Stimulated activated CD4-positive, alpha-beta T cell treated with anti-CD3 and anti-CD28 coated beads, Interleukin-15, amount 100 ng/mL, for 1 hour (primary cell): ENCODE measurements at places on chromosomes 3 and 15.

DNA sequence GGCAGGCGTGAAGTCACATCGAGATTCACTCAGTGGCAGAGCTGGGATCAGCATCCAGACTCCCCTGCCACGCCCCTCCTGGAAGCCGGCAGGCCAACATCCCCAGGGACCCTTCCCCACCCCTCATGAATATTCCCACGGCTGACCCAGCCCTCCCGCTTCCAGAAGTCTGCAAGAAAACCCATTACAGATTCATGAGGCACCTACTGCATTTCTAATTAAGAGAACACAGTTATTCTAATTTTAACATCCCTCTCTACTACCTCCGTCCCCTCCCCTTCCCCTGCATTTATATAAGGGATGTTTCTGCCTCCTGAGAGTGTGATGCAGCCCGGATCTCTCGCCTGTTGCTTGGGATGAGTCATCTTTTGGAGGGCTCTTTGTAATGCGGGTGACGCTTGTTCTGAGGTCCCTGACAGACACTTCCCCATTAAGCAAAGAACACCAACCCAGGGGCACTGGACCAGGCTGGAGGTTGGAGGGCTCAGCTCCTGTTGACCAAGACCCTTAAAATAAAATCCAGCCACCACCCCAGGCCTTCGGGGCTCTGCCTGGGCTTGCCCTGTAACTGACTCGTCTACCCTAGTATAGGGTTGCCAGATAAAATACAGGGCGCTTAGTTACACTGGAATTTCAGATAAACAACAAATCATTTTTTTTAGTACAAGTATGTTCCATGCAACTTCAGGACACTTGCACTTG, 118.7 kb downstream of the NUP210 start:
- DNase-seq: no peak

DNA sequence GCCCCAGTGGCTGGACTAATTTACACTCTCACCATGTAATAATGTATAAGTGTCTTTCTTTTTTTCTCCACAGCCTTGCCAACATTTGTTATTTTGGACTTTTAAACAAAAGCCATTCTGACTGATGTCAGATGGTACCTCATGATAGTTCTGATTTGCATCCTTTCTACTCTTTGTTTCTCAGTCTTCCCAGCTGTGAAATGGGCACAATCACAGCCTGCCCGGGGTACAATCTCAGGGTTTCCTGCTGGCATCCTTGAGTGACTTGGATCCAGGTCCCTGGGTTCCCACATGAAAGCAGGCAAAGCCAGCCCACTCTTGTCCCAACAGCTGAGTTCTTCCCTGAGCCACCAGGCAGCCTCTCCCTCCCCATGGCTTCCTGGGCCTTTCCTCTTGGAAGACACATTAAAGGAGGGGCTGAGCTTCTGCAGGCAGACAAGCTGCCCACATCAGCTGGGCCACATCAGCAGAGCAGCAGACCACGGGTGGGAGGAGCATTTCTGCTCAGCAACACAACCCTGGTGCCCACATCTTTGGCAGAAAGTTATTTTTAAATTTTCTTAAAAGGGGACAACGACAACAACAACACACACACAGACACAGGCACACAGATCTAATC, 82.0 kb downstream of the MYLK start:
- DNase-seq: no peak

DNA sequence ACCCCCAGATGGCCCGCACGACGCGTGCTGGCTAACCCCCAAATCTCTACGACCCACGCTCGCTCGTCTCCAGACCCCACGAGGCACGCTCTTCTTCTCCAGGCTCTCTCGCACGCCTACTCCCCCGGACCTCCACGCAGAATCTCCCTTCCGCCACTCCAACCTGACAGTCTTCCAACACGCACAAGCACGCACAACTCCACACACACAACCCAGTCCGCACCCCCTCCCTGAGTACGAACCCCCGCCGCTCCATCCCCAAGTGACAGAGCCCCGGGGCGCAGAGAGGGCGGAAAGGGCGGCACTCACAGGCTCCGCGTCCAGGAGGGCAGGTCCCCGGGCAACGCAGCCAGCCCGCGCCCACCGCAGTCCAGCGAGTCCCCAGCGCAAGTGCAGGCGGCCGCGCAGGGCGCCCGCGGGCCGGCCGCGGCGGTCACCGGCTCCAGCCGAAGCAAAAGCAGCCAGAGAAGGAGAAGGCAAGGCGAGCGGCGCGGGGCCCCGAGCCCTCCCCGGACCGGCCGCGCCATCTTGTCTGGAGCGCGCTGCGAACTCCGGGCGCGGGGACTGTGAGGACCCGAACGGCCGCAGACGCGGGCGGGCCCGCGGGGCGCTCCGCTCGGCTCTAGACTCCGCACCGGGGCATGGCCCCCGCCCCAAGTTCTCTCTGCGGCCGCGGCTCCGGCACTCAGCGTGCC, 794 bp downstream of the LRIG1 start:
- DNase-seq: no peak

DNA sequence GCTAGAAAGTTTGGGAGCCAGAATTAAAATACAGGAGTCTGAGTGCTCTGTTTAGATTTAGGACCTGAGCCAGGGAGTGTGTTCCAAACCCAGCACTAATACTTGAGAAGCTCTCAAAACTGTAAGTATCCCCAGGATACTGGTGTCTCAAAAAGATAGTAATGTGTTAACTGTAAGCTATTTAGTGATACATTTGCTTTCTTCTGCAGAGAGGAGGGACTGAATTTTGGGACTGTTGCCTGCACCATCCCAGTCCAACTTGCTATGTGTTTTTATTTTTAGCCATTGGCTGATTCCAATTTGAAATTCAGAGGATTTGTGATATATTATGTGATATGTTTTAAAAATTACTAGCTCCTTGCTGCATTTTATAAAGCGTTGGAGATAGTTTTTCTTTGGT, 31.5 kb downstream of the UBE2E1 start:
- DNase-seq: no peak

- no peak for DNase-seq
These were observed 416.1 kb downstream of the ROBO1 start for GRCh38 chr3:79351699-79352098.
